ENCODE measurements at places on chromosomes 3 and 15. TPM values are rescaled to one million over a fixed set of nuclear protein-coding genes. Genes with fewer than 3 reads are reported as not detected.

The SEMA3G gene
- total RNA-seq = 0.13 TPM

DNA sequence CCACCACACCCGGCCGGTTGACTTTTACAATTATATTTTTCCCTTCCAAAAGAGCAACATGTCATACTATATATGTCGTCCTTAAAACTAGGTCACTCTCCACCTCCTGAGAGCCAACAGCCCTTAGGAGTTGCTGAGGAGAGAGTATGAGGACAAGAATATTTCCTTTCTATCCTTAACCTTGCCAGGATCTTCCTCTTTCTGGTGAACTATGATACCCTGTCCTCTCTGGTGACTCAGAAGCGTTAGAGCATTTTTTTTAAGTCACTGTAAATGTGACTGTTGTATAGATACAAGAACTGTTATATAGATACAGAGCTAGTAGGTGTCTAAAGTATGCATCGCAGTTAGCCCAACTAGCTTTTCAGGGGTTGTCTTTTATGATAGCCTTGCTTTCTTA is 33.7 kb upstream of the MTHFS start:
- DNase-seq = no peak
- peaks cover 7% of the 10 kb centered on the region for H3K36me3 ChIP-seq
- H3K4me1 ChIP-seq = peaks cover 7% of the 10 kb centered on the region
- peaks cover 7% of the 10 kb centered on the region for H3K27me3 ChIP-seq
- H3K4me3 ChIP-seq = no peak overlapping the region

DNA sequence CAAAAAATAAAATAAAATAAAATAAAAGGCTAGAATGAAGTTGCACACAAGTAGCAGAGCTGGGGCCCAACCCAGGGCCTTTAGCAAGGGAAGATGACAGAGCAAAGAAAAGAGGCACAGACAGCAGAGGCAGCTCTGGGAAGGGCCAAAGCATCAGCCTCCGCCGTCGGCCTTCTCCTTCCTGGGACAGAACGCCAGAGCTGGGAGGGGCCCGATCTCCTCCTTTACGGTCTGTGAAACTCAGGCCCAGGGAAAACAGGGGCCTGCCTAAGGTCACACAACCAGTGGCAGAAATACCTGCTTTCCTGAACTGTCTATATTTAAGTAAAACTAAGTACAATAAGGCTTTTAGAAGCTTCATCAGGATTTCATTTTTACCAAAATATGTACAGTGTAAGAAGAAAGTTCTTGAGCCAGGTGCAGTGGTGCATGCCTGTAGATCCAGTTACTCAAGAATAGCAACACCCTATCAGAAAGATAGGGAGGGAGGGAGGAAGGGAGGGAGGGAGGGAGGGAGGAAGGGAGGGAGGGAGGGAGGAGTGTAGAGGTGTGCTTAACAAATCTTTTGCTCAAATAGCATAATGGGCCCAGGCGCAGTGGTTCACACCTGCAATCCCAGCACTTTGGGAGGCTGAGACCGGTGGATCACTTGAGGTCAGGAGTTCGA is 43.0 kb upstream of the MUC4 start:
- no peak overlapping the region for H3K4me3 ChIP-seq
- no peaks in the 10 kb centered on the region for H3K36me3 ChIP-seq
- H3K27me3 ChIP-seq = peaks cover 5% of the 10 kb centered on the region

GRCh38 chr3:111870620-111871019 is 11.6 kb downstream of the PHLDB2 start:
- no peaks in the 10 kb centered on the region for H3K36me3 ChIP-seq
- DNase-seq = no peak
- H3K27ac ChIP-seq = no peak overlapping the region
- H3K27me3 ChIP-seq = peaks cover 2% of the 10 kb centered on the region

The ASB7 gene
- 17.7 TPM for total RNA-seq

- no peak for DNase-seq
- H3K36me3 ChIP-seq = no peaks in the 10 kb centered on the region
- H3K4me1 ChIP-seq = peaks cover 11% of the 10 kb centered on the region
- no peak overlapping the region for H3K4me3 ChIP-seq
- H3K27me3 ChIP-seq = peaks cover 85% of the 10 kb centered on the region
These were observed 1.8 kb downstream of the ONECUT1 start for GRCh38 chr15:52788099-52788986.

Measured in activated CD8-positive, alpha-beta T cell treated with anti-CD3 and anti-CD28 coated beads, Interleukin-2, amount 10 ng/mL, durations not matched to agents 7 days and 5 days (primary cell).